DND-41 (cell line): ENCODE measurements at places on chromosomes 4 and X.

DNA sequence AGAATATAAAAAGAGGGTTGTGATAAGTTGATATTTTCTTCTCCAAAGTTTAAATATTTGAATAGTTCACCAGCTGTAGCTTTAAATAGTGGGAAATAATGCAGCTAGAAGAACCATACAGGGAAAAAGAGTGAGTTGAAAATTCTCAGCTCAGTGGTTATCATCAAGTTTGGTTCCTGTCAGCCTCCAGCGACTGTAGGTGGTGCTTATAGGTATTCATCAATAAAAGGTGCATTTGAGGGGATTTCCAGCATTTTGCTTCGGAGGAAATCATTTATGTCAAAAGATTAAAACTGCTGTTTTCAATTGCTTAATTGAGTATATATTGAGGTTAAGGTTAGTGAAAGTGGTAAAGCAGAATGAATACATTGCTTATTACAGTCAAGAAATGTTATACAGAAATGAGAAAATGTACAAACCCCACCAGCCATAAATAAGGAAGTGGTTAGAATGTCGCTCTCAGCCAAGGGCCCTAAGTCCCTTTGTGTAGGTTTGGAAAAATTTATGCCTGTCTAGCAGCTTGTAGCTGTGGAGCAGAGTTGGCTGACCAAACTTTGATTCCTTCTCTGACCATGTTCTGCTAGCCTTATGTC lies 532.9 kb upstream of the FTHL17 start:
- DNase-seq = no peak

GRCh38 chr4:1309261-1310010 lies 19.7 kb downstream of the MAEA start:
- DNase-seq = no peak

DNA sequence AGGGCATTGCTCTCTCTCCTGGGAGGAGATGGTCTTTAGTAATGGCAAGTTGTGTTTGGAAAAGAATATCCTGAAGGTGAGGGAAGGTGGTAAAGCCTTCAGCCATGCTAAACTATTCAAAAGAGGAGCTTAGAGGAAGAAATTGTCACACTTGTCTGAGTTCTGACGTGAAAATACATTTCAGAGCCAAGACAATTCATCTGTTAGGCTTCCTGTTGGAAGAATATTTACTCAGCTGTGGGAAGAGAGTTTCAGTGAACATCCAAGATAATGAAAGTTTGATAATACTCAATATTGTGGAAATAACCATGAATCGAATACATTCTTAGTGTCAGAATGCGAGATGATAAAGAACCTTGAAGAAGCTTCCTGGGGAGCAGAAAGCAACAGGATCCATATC lies 143.3 kb downstream of the GPAT3 start:
- no peak for DNase-seq

DNA sequence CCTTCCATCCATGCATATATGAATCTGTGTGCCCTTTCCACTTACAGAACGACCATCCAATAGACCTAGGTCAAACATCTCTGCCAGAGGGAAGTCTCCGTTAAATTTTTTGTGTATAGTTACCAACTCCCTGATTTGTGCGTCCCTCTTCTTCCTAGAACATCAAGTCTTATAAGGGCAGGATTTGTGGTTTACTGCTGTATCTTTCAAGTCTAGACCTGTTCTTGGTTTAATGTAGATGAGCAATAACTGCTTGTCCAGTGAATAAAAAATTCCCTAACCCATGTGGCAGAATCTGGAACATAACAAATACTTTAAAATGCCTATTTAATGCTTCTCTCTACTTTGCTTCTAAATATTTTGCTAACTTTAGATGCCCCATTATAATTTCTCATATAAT lies 988.8 kb downstream of the RAPGEF2 start:
- no peak for DNase-seq

- DNase-seq = no peak
Observed at GRCh38 chr4:105191621-105192210, 45.0 kb downstream of the TET2 start.

GRCh38 chrX:2632533-2633504 lies 58.3 kb upstream of the CD99 start:
- no peak for DNase-seq

- no peak for DNase-seq
Observed at GRCh38 chr4:110484029-110484428, 8.1 kb downstream of the ENPEP start.

DNA sequence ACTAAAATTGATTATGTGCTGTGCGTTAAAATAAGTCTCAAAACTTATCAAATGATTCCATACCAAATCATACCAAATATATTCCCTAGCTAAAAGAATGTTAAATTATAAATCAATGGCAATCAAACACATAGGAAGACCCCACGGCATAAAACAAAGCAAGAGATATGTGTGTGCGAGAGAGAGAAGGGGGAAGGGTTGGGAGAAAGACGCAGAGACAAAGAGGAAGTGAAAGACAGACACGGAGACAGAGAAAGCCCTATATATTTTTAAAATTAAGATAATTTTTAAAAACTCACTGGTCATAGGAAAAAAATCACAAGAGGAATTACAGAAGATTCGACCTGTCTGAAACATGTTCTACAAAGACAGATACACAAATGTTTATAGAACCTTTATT lies 371.4 kb downstream of the NLGN4X start:
- no peak for DNase-seq

- DNase-seq = no peak
Observed at GRCh38 chr4:105186701-105187161, 40.1 kb downstream of the TET2 start.

- DNase-seq = no peak
Observed at GRCh38 chrX:120335289-120335688, 24.0 kb upstream of the TMEM255A start.

GRCh38 chr4:66574145-66574978 lies 904.1 kb upstream of the EPHA5 start:
- DNase-seq = no peak
